ENCODE measurements at places on chromosomes 7 and 10.

DNA sequence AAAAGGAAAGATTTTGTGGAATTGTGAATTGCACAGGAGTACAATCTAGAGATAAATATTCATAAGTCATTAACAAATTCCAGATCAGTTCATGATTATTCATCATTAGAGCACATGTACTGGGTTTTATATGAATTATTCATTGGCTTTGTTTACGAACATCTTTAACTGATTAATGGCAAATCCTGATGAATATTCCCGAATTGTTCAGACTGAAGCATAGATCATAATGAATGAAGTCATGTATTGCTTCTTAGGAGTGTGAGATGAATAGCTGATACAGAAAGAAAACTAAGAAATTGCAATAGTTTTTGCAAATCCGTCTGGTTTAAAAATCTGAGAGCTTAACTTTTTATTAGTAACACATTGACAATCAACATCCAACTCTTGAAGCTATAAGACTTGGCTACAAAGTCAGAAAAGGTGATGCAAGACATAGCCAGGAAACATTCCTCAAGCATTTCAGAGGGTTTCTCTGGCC lies 183.6 kb upstream of the DGKB start:
- DNase-seq = no peak

GRCh38 chr10:65570143-65571010 lies 1355.5 kb upstream of the LRRTM3 start:
- no peak for DNase-seq

- no peak for DNase-seq
These were observed 35.6 kb downstream of the ACTA2 start for GRCh38 chr10:88916986-88917385.

DNA sequence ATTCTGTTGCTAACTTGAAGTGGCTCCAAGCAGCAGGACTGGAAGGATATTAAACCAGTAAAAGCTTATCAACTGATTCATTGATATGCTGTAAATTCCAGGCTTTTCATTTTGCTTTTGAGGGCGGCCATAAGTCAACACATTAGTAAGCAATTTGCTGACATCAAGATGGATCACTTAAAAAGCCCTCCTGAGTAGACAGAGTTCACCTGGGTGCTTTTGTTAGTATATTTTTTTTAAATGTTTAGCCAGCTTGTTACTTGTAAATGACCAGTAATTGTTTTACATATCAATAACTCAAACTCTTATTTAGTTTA lies 26.5 kb downstream of the RNF32 start:
- no peak for DNase-seq

DNA sequence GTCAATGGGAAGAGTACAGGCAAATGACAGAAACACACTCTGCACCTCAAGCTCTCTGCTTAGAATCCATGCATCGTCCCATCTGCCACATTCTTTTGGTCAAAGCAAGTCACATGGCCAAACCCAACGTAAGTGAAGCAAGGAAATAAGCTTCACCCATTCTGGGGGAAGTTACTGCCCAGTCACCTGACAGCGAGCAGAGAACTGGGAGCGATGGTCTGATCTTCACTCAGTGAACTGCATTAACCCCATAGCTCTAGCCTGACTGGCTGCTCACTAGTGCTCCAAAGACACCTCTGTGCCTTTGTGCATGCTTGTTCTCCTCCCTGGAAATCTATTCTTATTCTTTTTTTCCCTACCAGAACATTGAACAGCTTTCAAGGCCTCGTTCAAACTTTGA lies 89.9 kb downstream of the APBB1IP start:
- no peak for DNase-seq
